ENCODE measurements at places on chromosomes 7 and 10.
A peak's percentile ranks its signal among the peaks of the same experiment; 100 is the strongest.

DNA sequence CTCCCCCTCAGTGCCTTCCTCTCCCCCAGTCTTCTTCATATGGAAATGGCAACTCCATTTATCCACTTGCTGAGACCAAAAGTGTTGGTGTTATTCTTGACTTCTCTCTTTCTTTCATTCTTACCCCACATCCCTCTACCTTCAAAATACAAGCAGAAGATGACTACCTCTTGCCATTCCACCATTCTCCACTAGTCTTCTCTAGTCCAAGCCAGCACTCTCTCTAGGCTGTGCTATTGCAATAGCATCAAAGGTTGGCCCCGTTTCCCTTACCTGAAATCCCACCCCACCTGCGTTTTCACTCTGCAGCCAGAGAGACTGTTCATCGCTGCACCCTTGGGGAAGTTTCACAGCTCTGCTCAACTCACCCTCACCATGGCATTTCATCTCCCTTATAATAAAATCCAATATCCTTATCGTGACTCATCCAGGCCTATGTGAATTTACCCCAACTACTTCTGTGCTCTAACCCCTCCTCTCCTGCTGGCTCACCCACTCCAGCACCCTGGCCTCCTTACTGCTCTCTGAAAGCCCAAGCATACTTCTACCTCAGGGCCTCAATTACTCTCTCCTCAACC is 109.1 kb downstream of the LSM5 start:
- DNase-seq = no peak

GRCh38 chr7:90726623-90727022 is 130.5 kb downstream of the CDK14 start:
- DNase-seq = peak; percentile 57

GRCh38 chr10:45059632-45060031 is 58.9 kb downstream of the ZNF22 start:
- no peak for DNase-seq

- DNase-seq = no peak
These were observed 109.1 kb upstream of the FAM180A start for GRCh38 chr7:135857519-135858274.

DNA sequence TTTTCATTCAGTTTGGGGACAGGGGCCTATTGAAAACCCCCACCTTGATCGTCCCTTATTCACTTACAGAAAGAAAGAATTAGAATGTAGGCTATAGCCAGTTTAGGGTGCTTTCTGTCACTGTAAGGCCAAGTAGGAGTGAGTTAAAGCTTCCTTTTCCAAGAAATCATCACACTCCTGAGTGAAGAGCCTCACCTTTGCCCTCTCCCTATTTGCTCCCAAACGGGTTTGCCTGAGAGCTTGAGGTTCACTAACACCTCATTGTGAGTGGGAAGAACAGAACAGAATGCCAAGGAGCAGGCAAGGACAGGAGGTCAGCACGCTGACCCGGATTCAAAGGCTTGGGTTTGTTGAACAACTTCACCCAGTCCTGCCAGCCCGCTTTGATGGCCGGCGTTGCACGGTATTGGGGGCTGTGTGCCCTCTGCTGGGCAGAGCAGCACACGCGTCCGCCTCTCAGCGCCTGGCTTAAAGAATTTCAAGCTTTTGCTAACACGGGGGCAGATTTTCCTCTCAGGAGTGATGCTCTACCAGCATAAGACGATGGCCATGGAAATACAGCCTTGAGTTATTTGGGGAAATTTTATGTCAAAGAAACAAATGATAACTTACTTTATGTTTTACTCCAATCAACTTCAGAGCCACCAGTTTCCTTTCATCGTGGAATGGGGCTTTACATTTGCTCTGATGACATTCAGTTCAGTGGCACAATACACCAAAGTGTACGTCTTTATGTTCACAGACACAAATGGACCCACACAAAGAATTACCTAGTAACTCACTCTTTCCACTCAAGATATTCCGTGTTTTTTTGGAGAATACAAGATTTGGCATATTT is 470.0 kb downstream of the SUGCT start:
- peak; percentile 63 for DNase-seq

- no peak for DNase-seq
These were observed 11.3 kb downstream of the ADAMTS14 start for GRCh38 chr10:70683601-70683934.

GRCh38 chr10:113612154-113612553 is 51.7 kb downstream of the NRAP start:
- DNase-seq = no peak

DNA sequence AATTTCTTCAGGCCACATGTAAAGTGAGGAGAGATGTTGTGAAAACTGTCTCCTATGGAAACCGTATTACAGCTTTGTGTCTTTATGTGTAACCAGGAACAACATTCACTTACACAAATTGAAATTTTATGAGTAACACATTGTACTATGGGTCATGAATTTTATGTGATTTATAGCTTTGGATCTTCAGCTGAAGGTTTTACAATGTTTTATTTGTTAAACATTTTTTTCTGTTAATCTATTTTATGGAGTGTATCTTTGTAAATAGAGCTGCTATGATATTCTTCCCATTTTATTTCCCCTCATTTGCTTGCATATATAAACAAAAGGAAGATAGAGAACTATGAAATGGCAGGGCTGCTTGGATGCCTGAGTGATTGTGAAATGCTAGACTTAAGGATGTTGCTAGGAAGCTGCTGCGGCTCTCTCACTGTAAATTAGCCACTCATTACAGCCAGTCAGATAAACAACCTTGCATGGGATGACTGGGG is 104.5 kb upstream of the PCLO start:
- no peak for DNase-seq

DNA sequence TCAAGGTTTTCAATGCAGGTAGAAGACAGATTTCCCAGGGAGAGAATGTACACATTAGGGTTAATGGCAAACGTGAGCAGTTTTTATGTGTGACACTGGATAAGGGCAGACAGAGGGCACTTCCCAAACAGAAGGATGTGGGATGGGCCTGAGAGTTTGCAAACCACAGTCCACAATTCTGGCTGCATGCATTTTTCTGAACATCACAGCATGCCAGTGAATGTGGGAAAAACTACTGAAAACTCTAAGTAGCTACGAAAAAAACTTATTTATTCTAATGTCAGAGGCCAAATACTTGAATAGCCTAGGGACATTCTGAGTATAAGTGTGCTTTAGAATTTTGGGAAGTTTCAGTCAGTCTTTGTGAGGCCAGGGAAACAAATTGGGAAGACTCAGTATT is 145.9 kb downstream of the NRCAM start:
- DNase-seq = no peak

DNA sequence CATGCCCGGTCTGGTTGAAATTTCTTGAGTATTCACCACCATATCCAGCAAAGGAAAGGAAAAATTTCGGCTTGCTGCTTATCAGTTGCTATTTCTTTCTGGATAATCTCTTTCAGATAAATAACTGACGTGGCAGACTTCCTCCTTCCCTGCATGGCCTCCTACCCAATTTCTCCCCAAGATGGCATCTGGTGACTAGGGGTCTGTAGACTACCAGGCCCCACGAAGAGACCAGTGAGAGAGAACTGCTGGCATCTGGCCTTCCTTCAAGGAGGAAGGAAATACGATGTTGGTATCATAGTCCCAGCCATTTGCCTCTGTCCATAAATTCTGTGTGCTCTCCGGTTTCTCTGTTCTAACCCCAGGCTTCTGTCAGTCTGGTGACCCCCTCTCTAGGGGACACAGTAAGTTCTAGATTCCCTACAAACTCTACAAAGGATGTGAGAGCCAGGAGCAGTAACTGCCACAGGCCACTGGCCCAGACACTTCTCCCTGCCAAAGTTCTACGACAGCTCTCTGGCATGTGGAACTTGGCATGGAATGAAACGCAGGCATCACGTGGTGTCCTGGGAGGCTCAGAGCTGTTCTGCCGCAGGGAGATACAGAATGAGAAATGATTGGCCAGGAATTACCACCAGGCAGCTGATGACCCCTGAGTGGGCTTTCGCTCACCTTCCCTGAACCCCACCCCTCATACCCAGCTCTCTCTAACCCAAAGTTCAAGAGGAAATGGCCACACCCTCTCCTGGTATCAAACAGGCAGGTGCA is 30.0 kb upstream of the MSRB2 start:
- DNase-seq = peak; percentile 47

- no peak for DNase-seq
These were observed 89.0 kb downstream of the ST8SIA6 start for GRCh38 chr10:17365402-17365801.

DNA sequence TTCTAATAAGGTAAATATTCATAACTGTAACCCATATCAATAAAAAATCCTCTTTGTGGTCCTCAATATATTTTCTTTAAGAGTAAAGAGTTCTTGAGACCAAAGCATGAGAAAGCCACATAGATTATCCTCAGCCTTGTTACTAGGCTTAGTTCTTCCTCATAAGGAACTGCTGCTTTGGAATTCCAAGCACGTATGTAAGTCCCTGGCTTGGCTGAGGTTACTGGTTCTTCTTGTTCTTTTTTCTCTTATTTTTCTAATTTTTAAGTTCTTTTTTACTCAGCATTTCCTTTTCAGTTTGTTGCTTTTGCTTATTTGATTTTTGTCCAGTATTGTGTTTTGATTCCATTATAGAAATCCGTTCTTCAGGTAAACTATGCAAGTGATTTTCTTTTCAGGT is 127.3 kb downstream of the MARCHF5 start:
- no peak for DNase-seq

DNA sequence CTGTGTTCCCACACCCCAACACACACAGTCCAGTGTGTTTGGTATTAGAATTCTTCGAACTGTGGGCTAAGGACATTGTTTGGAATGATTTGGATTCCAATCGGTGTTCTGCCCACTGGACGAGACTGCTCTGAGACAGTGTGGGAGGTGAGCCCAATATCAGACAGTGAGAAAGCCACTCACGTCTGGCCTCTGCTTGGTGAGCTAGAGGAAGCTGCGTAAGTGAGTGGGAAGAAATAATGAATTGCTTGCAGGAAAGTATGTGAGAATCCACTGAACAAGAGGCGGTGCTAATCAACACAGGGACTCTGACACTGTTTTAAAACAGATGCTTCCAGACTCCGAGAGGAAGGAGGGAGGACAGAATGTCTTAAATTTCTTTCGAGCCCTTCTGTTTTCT is 675.0 kb upstream of the ANKRD30A start:
- no peak for DNase-seq

GRCh38 chr10:103852856-103853255 is 2.5 kb downstream of the SH3PXD2A start:
- DNase-seq = no peak

GRCh38 chr7:26166684-26167266 is 14.8 kb downstream of the NFE2L3 start:
- no peak for DNase-seq

- no peak for DNase-seq
These were observed 198.4 kb downstream of the PCLO start for GRCh38 chr7:82964150-82964882.

GRCh38 chr7:142832417-142832816 is 22.5 kb upstream of the EPHB6 start:
- no peak for DNase-seq

- DNase-seq = no peak
These were observed 97.7 kb upstream of the EFCAB10 start for GRCh38 chr7:105678811-105679495.

GRCh38 chr7:79452032-79452494 is 1.4 kb downstream of the MAGI2 start:
- DNase-seq = peak; percentile 86

DNA sequence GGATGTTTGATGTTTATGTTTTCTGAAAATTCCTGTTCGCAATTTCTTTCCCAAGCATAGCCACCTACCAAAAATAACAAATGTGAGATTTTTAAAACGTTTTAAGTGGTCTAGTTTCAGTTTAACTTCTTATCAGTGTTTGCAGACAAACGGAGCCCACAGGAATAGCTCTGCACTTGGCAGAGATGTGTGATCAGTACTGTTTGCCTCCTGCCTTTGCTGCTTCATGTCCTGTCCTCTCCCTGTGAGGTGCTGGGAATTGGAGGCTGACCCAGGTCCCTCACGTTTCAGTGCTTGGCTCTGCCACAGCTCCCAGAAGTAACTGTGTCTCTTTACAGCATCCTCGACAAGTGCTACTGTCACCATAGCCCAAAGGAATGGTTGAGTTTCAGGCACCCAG is 1.2 kb downstream of the UCN3 start:
- DNase-seq = no peak

- no peak for DNase-seq
These were observed 206.7 kb downstream of the KIAA1217 start for GRCh38 chr10:24415455-24416125.

- no peak for DNase-seq
These were observed 399.0 kb downstream of the HGF start for GRCh38 chr7:81370822-81371221.

DNA sequence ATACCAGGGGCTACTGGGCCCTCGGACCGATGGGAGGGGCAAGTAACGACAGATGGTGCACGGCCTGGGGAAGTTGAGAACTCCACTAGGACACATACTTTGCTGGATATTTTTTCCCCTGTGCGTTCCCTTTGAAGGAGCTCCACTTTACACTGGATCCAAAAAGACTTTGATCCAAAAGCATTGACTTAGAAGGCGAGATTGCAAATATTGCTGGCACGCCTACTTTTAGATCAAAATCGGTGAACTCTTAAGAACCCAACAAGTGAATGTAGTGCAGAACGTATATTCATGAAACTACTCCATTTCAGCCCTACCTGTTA is 436 bp upstream of the SLC25A13 start:
- no peak for DNase-seq

DNA sequence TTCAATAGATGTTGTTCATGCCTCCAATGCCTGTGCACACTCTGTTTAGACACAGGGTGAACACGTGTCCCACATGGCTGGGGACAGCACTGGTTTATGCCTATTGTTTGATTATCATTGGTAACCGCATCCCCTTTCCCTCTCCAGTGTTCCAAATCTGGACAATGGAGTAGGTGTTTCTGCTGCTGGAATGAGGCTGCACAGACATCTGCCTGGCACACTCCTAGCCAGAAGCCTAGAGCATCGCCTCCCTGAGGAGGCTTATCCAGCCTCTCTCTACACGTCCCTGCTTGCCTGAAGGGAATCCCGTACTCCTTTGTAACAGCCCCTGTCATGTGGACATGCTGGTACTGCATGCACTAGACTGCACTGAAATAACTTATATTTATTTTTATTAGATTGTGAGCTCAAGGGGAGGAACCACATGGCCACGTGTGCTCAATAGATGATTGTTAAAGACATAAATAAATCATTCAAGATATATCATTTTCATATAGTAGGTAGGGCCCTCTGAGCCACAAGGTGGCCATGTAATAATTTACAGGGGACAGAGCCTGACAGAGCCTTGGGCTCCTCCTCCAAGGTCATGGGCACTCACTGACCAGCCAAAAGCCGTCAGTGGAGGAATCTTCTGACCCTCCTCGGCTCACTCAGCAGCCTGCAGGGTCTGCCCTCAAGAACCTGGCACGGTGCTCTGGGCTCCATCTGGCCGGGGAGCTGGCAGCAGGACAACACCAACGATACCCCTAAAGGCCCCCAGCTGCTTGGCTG is 310.9 kb upstream of the ZNF32 start:
- no peak for DNase-seq

GRCh38 chr7:91910171-91910570 is 29.7 kb upstream of the MTERF1 start:
- DNase-seq = no peak

Data from COLO829 (cell line).